ENCODE measurements at places on chromosomes 5 and 9.

DNA sequence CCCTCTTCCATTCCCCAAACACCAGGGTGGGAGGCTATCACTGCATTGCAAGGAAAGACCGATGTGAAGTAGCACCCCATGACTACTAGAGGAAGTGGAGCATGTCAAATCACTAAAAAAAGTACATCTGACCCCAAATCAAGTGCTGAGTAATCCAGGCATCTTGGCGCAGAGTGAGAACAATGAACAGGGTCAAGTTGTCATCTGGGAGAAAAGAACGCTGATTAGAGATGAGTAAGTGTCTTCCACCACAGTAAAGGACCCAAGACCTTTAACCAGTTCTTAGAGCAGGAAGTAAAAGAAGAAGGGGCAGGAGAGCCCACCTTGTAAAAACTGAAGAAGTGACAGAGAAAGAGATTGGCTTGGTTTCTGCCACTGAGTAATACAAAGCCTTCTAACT, 75.0 kb upstream of the RAD23B start:
- DNase-seq = no peak

DNA sequence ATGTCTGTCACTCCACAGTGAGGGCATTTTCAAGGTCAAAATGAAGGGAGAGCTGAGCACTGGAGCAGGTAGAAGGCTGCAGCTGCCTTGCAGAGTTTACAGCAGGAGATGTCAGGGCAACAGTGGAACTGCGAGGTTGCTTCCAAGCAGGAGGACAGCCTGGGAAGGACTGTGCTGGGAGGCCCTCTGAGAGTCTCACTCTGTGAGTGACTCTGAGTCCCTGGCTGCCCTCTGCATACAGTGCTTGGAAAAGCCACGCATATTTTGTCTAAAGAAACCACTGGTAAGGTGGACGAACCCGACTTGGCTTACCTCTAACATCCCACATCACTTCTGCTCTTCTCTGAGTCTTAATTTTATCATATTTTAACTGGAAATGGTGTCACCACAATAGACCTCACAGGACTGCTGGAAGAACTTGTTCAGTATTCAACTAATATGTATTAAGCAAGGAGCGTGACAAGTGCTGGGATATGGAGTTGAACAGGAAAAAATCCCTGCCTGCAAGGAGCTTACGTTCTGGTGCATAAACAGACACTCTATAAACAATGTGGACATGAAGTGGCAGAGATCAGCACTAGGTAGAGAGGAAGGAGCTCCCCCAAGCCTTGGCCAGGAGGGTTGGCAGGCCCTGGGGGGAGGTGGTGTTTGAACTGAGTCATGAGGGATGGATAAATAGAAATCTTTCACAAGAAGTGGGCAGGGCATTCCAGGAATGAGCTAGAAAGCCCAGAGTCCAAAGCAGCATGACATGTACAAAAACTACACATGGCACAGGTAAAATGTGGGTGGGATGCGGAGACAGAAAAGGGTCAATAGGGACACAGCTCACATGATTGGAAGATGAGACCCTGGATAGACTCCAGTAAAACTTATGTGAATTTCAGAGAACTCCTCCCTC, 64.0 kb upstream of the FOXE1 start:
- no peak for DNase-seq

DNA sequence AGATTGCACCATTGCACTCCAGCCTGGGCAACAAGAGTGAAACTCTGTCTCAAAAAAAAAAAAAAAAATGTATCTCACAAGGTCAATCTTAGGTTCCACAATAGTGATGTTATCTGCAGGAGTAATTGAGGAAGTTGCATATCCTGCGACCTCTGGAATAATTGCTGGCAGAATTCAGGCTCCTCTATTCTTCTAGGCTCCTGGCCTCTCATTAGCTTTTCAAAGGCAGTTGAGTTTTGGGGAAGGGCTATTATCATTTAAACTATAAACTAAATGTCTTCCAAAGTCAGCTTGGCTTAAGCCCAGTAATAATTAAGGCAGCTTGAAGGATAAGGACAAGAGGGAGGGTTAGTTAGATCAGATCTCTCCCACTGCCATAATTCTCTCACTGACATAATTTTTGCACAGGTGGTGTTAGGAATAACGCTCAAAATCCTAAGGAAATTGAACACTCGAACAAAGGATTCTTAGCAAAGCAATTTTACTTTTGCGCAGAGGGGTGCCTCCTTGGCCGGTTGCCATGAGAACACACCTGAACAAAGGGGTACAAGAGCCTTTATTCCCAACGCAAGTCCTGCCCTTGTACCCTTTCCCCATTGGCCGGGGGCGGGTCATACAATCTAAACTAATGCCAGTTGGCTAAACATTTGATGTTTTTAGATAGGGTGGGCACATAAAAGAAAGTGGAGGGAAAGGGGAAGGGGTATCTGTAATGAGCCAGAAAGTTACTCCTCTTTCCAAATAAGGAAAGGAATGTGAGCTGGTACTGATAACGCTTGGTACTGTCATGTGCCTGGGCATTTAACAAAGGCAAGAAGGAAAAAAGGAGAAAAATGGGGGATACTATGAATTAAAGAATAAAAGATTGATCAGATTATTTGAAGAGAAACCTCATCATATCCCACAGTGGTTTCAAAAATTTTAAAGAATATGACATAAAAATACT, 106.4 kb upstream of the CCNG1 start:
- DNase-seq = no peak

DNA sequence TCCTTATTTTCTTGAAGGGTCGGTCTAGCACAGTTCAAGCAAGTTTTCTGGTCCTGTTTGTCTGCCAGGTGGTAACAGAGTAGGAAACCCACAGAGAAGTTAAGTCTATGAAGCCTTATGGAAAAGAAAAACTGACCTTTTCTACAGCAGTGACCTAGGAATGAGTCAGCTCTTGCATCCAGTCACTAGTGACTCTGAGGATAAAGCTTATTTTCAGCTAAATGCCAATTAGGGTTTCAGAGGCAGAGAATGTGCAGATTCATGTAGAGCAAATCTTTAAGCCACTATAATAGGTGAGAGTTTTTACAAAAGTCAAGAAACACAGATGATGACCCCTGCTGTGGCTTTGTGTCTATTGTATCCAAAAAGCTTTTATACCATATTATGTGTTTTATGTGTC, 100.7 kb downstream of the CWC27 start:
- DNase-seq = no peak

GRCh38 chr5:170466988-170467707, 36.7 kb upstream of the KCNIP1 start:
- DNase-seq = no peak

DNA sequence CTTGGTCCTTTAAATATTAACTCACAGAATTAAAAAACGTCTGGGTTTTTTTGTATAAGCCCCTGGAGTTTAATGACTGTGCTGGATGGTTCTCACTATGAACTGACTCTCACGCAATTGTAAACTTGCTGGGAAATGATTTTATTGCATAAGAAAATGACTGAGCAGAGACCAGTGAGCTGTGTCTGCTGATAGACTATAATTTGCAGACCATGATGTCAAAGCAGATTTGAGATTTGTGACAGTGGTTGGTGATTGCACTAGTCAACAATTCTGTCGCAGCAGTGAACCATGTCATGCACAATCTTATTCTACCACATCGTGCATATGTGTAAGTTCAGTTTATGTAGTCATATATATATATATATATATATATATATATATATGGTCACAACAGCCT, 85.7 kb upstream of the C9orf72 start:
- DNase-seq = no peak

Measured in activated T-cell treated with anti-CD3 and anti-CD28 coated beads, Interleukin-2, amount 50 U/mL, for 24 hours (primary cell).